ENCODE measurements at places on chromosomes 16 and 17. TPM values are rescaled to one million over a fixed set of nuclear protein-coding genes. Genes with fewer than 3 reads are reported as not detected.

DNA sequence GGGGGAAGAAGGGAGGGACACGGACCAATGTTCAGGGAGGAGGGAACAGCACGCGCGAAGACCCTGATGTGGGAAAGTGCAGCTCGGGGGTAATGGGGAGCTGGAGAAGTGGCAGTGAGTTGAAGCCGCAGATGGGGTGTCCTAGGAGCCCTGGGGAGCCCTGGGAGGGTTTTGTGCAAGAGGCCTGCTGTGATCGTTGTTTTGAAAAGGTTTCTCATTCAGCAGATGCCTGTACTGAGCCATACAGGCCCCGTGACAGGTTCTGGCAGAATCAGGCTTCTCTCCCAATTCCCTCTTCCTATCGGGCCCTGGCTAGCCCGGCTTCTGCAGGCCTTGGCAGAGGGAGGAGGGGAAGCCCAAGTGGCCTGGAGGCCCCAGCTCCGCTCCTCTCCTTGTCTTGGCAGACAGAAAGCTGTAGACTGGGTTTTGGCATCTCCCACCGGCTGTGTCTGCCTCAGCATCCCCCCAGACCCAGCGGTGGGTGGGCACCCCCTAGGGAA lies 38.4 kb upstream of the EMP2 start:
- no peak for DNase-seq

The SEPTIN1 gene
- total RNA-seq, result 195 TPM

DNA sequence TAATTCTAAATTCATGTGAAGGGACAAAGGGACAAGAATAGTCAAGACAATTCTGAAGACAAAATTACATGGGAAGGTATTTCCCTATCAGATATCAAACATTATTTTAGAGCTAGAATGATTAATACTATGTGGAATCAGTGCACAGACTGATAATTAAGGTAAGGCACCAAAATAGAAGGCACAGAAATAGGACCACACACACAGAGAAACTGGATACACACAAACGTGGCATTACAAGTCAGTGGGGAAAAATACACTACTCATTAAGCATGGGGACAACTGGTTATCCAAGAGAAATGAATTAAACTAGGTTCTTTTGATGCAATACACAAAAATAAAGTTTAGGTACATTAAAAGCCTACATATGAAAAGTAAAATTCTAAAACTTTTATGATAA lies 132.8 kb upstream of the NETO2 start:
- DNase-seq, result no peak

The LLGL2 gene
- 7.1 TPM for total RNA-seq

DNA sequence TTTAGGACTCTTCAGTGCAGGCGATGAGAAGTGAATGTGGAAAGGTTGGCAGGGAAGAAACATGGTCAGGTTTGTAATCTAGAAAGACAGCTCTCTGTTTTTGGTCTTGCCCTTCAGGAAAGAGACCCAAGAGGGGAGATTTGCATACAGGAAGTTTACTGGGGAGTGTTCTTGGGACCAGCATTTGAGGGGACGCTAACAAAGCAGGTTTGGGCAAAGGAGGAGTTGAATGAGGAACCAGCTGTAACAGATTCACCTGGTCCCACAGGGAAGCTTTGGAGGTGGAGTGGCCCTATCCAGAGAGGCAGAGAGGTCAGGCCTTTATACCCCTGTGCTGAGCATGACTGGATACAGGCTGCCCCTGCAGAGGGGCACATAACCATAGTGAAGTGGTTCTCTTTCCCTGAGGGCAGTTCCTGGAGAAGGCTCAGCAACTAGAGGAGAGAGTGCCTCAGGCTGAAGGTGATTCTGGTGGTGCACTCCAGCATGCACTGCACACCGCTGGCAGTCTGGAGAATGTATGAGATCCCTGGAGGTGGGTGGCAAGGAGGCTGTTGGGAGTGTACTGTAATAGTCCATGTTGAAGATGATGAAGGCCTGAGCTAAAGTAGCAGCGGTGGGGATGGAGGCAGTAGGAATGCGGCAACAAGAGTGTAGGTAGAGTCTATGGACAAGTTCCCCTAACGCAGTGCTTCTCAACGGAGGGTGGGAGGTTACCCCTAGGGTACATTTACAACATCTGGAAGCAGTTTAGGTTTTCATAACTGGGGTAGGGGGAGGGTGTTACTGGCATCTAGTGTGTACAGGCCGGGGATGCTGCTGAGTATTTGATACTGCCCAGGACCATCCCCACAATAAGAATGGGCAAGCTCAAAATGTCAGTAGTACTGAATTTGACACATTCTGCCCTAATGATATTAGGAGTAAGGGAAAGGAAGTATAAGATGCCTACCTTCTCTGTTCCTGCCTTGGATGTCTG lies 37.2 kb downstream of the MAP2K6 start:
- no peak for DNase-seq

The DNAH3 gene
- total RNA-seq, result 0.02 TPM

The SLC25A39 gene
- total RNA-seq, result 169 TPM

The MT1H gene
- not detected for total RNA-seq

GRCh38 chr17:50346313-50347116 lies 589 bp downstream of the XYLT2 start:
- DNase-seq, result peak; percentile 41

GRCh38 chr16:85746460-85747215 lies 4.3 kb downstream of the C16orf74 start:
- DNase-seq, result no peak

The TPSD1 gene
- total RNA-seq, result not detected

DNA sequence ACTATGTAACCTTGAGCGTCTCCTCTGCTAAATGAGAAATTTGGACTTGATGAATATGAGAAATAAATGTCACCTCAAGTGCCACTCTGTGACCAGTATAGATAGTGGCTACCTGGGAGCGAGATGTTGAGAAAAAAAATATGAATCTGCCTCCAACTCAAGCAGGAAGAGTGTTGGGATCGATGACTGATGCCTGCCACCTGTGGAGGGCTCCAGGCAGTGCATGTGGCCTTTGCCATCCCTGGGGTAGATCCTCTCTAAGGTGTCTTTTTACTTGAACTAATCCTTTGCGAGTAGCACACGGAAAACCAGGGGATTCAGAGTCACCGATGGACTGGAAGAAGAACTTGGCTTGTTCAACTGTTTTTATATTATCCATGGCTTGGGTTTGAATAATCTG lies 9.4 kb downstream of the CCDC182 start:
- no peak for DNase-seq

- no peak for DNase-seq
Measured at GRCh38 chr17:80453126-80453997, 23.0 kb downstream of the NPTX1 start.

GRCh38 chr17:7208027-7208571 lies 11.5 kb downstream of the DLG4 start:
- DNase-seq, result no peak

GRCh38 chr17:80364091-80364691 lies 50.8 kb upstream of the ENDOV start:
- no peak for DNase-seq

The NTN1 gene
- total RNA-seq, result 0.34 TPM

- DNase-seq, result no peak
Measured at GRCh38 chr17:79220201-79220712, 145.6 kb downstream of the ENGASE start.

GRCh38 chr17:10725262-10725661 lies 4.6 kb downstream of the TMEM220 start:
- DNase-seq, result no peak

The IGSF6 gene
- total RNA-seq, result not detected

GRCh38 chr17:73639932-73640331 lies 4.3 kb downstream of the SDK2 start:
- no peak for DNase-seq

DNA sequence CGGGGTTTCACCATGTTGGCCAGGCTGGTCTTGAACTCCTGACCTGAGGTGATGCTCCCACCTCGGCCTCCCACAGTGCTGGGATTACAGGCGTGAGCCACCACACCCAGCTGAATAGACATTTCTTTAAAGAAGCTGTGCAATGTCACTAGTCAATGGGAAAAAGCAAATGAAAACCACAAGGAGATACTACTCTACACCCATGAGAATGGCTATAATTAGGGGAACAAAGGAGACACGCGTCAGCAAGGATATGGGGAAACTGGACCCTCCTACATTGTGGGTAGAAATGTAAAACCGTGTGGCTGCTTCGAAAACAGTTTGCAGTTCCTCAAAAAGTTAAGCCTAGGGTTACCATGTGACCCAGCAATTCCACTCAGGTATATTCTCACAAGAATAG lies 103.4 kb downstream of the VPS53 start:
- no peak for DNase-seq

- no peak for DNase-seq
Measured at GRCh38 chr16:9049241-9049640, 42.2 kb upstream of the HAPSTR1 start.

The GUCY2D gene
- not detected for total RNA-seq

DNA sequence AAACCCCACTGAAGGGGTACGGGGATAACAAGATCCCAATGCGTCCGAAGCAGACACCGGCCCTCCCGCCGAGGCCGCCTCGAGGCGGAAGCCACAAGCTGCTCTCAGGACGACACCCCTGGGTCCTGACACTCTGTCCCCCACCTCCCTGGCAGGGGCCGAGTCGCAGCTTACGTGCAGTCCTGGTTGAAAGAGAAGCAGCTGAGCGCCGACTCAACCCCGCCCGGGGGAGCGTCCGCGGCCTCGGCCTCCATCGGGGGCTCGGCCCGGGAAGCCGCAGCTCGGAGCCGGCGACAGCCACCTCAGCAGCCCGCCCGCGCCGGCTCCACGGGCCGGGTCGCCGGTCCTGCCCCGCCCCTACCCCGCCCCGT lies at the start of gene WIPI1:
WIPI1 (minus strand) TSS at position 329 of the 371 bp plus-strand sequence; CDS start at position 254, 75 bp downstream.
- DNase-seq, result peak; percentile 44

DNA sequence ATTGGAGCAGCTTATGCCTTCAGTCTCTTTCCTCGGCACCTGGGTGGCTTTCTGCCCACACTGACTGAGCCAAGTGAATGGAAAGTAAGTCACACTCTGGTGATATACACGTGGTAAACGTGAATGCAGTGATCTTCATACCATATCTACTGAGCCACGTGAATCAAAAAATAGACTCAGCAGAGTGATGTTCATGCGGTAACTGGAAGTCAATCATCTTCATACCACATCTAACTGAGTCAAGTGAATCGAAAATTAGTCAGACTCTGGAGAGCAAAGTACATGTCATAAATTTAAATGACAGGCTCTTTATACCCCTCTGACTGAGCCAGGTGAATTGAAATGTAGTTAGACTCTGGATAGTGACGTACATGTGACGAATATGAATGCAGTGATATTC lies 47.1 kb upstream of the ARL4D start:
- no peak for DNase-seq

GRCh38 chr17:71821511-71821910 lies 299.3 kb upstream of the SOX9 start:
- no peak for DNase-seq

DNA sequence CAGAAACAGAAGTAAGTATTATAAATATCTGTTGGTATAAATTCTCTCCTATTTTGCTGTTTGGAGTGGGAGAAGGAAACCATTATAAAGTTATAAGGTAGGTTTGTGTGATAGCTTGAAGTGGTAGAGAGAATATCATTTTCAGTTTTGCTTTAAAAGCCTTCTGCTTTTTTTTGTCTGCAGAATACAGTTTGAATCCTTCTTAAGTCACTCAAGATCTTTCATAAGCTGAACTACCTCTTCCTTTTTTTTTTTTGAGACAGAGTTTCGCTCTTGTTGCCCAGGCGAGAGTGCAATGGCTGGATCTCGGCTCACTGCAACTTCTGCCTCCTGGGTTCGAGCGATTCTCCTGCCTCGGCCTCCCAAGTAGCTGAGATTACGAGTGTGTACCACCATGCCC lies 9.0 kb downstream of the ATAD5 start:
- no peak for DNase-seq

DNA sequence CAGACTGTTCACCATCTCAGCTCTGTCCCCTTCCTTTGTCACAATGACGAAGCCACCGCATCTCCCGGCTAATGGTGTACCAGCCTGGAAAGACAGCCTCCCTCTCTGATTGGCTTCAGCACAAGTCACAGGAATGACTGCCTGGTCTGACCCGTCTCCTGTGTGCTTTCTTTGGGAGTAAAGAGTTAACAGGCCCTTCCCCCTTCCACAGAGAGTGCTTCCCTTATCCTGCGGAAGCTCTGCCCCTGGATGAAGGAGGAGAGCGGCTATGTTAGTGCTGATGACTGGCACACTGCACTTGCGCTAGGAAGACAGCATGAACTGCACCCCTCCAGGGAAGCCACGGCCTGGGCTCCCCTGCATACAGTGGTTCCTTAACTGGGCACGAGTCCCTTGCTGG lies 11.3 kb downstream of the USB1 start:
- no peak for DNase-seq

DNA sequence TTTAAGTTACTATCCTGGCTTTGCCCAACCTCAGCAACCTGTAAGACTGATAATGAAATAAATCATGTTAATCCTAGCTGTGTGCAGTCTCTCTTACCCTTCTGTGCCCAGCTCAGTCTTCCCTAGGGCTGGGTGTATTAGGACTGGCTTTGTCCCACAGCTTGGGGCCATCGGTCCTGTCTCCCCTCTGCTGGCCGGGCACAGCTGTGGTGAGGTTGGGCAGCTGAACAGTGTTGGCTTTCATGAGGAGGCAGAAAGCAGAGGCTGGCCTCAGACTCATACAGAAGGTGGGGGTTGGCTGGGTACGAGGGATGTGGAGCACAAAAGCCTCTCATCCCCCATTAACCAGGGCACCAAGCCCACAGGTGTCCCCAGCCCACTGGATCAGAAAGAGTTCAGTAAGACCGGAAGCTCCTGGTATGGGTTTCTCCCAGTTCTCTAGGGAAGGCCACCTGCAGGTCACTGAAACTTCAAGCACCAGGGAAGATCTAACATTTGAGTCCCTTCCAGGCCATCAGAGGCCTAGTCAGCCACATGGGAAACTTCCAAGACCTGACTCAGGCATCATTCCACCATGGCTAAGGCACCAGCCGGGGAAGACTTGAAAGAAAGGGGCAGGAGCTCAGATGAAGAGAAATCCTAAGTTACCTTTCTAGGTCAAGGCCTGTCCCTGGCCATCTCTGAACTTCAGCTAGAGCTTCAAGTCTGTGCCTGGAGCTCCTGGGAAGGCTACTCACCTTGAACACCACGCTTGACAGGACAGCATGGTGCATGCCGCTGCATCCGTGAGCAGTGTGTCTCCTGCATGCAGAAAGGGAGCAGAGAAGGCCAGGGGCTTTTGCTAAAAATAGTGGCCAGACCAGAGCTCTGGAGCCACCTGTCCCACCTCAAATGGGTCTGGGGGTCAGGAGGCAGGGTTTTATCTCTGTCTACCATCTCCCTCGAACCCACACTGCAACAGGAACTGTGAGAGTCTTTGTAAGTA lies 8.8 kb downstream of the CNP start:
- no peak for DNase-seq

GRCh38 chr17:82942166-82943130 lies 102.6 kb upstream of the ZNF750 start:
- DNase-seq, result no peak

The KRT25 gene
- not detected for total RNA-seq

DNA sequence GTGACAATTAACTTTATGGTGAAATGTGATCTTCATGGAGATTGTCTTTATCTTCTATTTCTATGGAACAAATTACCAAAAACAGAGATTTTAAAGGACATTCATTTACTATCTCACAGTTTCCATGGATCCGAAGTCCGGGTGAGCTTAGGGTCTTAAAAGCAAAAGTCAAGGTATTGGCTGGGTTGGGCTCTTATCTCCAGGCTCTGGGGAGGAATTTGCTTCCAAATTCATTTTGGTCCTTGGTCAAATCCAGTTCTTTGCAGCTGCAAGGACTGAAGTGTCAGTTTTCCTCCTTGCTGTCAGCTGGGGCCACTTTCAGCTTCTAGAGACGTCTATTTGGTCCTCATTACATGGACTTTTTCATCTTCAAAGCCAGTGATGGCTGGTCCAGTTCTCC lies 395.8 kb upstream of the MAF start:
- DNase-seq, result no peak

Data from activated T-helper 1 cell treated with anti-CD3 and anti-CD28 coated beads, Interleukin-12 subunit alpha, Interleukin-12 subunit beta, Interleukin-2, Interleukin-4 antibody, amounts not matched to agents 30 ng/mL and 10 ng/mL and 1 ng/mL, durations not matched to agents 14 hours and 24 hours and 36 hours (primary cell).